ENCODE measurements at places on chromosomes 6 and 20.

DNA sequence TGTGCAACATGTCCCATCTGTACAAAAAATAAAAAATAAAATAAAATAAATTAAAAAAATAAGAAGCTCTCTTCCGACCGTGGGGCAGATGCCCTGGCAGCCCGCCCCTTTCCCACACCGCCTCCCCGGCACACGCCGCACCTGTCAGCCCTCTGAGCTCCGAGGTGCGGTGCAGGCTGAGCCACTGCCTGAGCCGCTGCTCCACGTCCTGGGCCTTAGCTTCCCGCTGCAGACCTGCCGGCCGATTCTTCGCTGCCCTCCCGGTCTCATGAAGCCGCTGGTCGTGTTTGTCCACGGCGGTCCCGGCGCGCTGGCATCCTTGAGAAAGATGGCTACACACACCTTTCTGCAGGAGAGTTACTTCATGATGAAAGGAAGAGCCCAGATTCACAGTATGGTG, 10.7 kb upstream of the CLPSL2 start:
- no peak for DNase-seq

- DNase-seq = no peak
These were observed 156.8 kb downstream of the DLL1 start for GRCh38 chr6:170134031-170134470.

DNA sequence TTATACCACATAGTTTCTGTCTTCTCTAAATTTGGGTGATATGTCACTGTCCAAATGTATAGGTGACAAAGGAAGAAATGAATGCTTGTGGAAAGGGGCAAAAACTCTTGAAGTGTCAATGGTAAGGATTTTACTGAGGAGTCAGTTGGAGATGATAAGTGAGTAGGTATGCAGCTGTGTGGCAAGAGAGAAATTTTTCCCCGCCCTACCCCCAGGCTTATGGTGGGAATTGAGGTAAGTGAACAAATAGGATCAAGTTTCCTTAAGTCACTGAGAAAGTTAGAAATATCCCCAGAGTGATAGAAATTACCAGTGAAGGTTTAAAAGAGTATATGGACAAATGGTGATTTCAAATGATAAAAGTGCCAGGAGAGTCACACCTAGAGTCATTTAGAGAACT, 11.8 kb downstream of the DSE start:
- no peak for DNase-seq

- no peak for DNase-seq
These were observed 53.7 kb downstream of the PPP1R16B start for GRCh38 chr20:38859070-38859690.

DNA sequence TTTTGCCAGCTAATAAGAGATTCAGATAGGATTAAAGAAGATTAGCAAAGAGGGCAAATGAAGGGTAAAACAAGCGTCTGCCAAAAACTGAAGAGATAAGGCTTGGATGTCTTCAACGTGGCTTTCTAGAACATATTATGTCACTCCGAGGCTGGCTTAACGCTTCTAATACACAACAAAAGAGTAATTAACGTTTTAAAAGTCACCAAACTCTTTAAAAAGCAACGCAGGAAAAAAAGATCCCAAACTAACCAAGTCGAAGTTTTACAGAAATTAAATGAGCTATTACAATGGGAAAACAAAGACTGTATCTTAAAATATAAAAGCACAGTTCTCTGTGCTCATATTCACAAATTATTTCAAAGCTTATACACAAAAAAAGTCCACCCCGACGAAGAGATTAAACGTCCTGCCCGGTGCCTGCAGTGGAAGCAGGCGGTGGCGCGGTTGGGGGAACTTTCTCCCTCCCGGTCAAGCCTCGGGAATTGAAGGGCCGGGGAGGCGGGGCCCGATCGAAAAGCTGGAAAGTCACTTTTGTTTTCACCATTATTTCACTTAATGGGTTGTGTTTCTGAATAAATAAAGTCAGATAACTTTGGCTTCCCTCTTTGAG, 1.2 kb downstream of the MAK start:
- DNase-seq = no peak

- DNase-seq = no peak
These were observed 32.9 kb downstream of the NUDT3 start for GRCh38 chr6:34359418-34360158.

- DNase-seq = no peak
These were observed 32.0 kb upstream of the PCMTD2 start for GRCh38 chr20:64223526-64224067.

- DNase-seq = no peak
These were observed 38.5 kb upstream of the TFB1M start for GRCh38 chr6:155352811-155353210.

DNA sequence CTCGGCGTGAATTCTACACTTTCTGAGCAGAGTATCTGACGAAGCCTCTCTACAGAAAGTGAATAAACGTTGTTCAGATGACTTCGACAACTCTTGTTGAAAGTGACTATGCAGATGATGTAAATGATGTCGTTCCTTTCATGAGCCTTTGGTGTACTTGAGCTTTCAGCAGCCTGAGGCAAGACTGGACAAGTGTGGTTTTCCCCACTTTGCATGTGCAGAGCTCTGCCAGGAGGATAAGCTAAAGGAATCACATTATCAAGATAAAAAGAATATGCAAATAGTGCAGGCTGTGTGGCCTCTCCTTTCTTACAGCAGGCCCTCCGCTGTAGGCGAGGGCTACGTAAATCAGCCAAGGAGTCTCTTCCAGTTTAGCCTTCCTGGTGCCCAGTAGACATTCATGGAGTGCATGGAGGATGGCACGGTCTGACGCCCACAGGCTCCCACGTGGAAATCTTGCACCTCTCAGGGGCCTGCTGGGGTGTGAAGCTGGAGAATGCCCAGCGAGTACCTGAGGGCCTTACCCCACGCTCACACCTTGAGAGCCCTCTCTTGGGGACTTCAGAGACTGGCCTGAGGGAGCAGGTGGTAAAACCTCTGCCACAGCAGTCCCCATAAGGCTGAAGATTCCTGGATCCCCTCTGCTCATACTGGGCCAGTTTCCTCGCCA, 54.9 kb downstream of the RPP40 start:
- DNase-seq = no peak

- no peak for DNase-seq
These were observed 366.1 kb downstream of the MAFB start for GRCh38 chr20:40322941-40323340.

DNA sequence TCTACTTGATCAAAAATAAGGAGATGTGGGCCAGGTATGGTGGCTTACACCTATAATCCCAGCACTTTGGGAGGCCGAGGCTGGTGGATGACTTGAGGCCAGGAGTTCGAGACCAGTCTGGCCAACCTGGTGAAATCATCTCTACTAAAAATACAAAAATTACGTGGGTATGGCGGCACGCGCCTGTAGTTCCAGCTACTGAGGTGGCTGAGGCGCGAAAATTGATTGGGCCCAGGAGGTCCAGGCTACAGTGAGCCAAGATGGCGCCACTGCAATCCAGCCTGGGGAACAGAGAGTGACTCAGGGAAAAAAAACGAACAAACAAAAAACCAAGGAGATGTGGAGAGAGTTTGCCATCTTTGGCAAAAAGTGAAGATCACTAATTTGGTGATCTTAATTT, 65.3 kb downstream of the BMP2 start:
- DNase-seq = no peak

- no peak for DNase-seq
These were observed 163.1 kb downstream of the IBTK start for GRCh38 chr6:82084324-82084920.

- DNase-seq = no peak
These were observed 5.2 kb downstream of the CDC25B start for GRCh38 chr20:3801299-3801698.

DNA sequence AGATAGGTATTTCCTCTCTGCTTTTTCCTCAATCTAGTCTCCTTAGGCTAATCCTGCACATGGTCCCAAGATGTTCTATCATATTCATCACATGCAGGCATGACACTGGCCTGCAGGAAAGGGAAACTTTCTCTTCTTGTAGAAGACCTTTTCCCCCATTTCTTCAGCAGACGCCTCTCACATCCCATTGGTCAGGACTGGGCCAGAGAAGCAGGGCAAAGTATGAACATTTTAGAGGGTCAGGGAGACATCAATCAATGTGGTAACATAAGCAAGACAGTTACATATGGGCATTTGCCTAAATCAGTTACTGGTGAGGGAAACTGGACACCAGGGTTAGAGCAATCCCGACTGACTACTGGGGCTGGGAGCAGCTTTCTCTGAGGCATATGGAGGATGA, 90.1 kb downstream of the CRYBG1 start:
- DNase-seq = no peak

GRCh38 chr6:133348846-133349245, 107.7 kb downstream of the EYA4 start:
- no peak for DNase-seq

DNA sequence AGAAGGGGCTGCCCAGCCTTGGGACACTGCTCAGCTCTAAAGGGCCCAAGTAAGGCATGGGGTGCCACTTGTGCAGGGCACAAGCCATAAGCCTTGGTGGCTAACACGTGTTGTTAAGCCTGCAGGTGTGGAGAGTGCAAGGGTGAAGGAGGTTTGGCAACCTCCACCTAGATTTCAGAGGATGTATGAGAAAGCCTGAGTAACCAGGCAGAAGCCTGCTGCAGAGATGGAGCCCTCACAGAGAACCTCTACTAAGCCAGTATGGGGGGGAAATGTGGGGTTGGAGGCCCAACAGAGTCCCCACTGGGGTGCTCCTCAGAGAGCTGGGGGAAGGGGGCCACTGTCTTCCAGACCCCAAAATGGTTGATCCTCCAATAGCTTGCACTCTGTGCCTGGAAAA, 32.6 kb downstream of the SERINC1 start:
- no peak for DNase-seq

- no peak for DNase-seq
These were observed 42.9 kb downstream of the PPP1R14C start for GRCh38 chr6:150185732-150186117.

GRCh38 chr6:34317172-34317477, 68.3 kb upstream of the SMIM29 start:
- no peak for DNase-seq

- no peak for DNase-seq
These were observed 16.2 kb upstream of the BEND6 start for GRCh38 chr6:56938649-56939191.

DNA sequence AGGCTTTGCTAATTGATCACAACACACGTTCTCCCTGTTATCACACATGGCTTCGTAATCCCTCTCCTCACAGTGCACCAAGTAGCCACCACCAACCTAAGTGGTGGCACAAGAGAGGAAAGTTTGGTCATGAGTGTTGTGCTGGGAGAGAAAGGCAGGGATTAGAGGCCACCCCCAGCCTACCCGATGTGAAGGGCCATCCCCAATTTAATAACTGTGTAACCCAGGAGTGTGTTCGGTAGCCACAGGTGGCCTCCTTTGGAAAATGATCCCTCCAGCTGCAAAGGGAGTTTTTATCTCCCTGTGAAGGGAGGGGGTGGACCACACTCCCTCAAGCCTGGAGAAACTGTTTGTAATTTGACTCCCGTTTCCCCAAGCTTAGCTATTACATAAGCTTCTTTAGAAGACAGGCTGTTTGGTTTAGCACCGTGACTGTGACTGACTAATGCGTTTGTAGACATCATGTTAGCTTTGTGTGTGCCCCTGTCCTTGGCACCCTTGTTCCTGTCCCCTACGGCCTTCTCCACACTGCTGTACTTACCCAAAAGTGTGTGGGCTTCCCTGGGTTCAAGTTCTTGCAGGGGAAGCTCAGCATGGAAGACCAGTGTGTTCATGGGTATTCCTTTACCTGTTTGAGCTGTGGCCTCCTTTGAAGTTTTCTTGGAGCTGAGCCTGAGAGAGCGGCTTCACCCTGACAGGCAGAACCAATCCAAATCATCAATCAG, 20.6 kb downstream of the PPP1R16B start:
- no peak for DNase-seq

GRCh38 chr6:30810813-30811339, 66.5 kb upstream of the IER3 start:
- DNase-seq = no peak

DNA sequence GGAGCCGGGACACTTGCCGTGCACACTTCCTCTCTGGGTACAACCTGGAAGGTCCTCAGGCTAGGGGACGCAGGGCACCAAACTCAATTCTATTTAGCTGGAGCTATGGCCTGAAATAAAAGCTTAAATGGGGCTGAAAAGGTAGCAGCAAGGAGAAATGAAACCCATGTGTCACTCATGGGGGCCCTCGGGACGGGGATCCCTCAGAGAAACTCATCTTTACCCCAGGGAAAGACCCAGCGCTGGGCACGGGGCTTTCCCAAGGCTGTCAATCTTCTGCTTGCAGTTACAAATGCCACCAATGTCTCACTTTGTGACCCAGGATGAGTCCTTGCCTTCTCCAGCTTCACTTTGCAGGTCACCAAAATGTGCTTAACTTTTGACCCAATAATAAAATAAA, 16.5 kb downstream of the SNAI1 start:
- no peak for DNase-seq

- no peak for DNase-seq
These were observed 107.2 kb downstream of the ARMC2 start for GRCh38 chr6:108955329-108955949.

- no peak for DNase-seq
These were observed 238.9 kb downstream of the ERMARD start for GRCh38 chr6:169990095-169991030.

GRCh38 chr6:134363323-134364039, 45.6 kb upstream of the SGK1 start:
- DNase-seq = no peak

DNA sequence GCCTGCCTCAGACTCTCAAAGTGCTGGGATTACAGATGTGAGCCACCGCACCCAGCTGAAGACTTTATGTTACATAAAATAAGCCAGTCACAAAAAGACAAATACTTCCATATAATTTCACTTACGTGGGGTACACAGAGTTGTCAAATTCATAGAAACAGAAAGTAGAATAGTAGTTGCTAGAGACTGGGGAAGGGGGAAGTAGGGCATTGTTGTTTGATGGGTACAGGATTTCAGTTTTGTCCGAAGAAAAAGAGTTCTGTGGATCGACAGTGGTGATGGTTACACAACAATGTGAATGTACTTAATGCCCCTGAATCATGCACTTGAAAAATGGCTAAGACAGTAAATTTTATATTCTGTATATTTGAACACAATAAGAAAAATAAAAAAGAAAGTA, 41.6 kb upstream of the ANKEF1 start:
- no peak for DNase-seq

- DNase-seq = no peak
These were observed 232.4 kb upstream of the FOXQ1 start for GRCh38 chr6:1079525-1079924.

DNA sequence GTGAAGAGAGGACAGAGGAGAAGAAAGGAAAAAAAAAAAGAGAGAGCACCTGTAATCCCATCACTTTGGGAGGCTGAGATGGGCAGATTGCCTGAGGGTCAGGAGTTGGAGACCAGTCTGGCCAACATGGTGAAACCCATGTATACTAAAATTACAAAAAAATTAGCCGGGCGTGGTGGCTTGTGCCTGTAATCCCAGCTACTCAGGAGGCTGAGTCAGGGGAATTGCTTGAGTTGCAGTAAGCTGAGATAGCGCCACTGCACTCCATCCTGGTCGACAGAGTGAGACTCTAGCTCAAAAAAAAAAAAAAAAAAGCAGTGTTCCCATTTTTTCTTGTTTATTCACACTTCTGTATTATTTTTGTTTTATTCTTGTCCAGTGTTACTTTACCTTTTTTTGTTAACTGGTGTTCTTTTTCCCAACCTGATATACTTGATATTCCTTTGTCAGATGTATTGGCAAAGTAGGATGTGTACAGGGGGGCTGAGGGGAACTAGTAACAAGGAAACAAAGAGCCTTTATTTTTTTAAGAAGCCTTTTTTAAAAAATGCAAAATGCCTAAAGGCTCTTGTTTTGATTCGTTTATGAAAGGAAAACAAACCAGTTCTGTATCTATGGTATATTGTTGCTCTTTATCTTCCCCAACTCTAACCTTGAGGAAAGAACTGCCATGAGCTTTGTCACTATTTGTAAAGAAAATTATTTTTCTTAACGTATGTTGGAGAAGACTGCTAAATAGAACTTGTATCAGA, 22.3 kb downstream of the COL19A1 start:
- no peak for DNase-seq

GRCh38 chr6:94367316-94367715, 948.0 kb upstream of the EPHA7 start:
- DNase-seq = no peak

Measured in stimulated activated CD8-positive, alpha-beta memory T cell treated with anti-CD3 and anti-CD28 coated beads, Interleukin-7, amount 100 ng/mL, for 1 hour (primary cell).